A549 treated with RU486 at 1 μM for 4 hours (cell line): ENCODE measurements at places on chromosomes 1 and 21. TPM values are rescaled to one million over a fixed set of nuclear protein-coding genes. Genes with fewer than 3 reads are reported as not detected.

GBP6 gene
- total RNA-seq = not detected in 5 replicates

RHD gene
- total RNA-seq = not detected in 5 replicates

MSTO1 gene
- total RNA-seq = 34.8 to 42.2 TPM (median 40.8 TPM) in 5 replicates

TMPRSS2 gene
- 0.09 to 0.26 TPM (median 0.13 TPM) in 3 of 5 replicates, not detected in the others for total RNA-seq
